ENCODE measurements at places on chromosomes 5 and 9.

DNA sequence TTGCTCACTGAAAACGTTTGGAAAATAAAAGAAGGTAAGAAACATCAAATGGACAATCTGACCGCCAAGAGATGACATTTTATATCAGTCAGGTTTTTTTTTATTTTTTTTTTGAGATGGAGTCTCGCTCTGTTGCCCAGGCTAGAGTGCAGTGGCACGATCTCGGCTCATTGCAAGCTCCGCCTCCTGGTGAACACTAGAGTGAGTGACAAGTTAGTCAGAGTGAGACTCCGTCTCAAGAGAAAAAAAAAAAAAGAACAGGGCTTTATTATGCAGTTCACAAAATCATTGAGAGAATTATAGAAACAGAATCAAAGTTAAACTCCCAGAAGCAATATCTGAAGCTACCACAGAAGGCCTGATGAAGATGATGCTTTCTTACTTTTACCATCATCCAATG lies 70.1 kb downstream of the DTWD2 start:
- peaks cover 3% of the 10 kb centered on the region for H3K4me1 ChIP-seq
- DNase-seq = no peak
- H3K4me3 ChIP-seq = no peak overlapping the region
- H3K36me3 ChIP-seq = no peaks in the 10 kb centered on the region

DNA sequence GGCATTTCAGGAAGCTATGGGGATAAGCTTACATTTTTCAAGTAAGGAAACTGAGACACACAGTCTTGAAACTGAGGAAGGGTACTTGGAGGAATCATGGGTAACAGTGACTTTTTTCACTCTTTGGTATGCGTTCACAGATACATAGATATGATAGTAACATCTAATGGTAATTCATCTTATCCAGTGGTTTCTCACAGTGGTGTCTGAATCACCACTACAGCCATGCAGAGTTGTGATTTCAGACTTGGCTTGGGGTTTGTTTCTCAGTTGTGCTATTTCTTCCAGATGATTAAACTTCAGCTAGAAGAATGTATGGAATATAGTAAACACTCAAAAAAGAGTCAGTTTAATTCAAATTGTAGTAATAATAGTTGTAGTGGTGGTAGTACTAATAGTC lies 239.1 kb upstream of the NUDT12 start:
- no peaks in the 10 kb centered on the region for H3K4me1 ChIP-seq
- DNase-seq = no peak
- no peaks in the 10 kb centered on the region for H3K27me3 ChIP-seq
- no peak overlapping the region for H3K4me3 ChIP-seq
- no peak overlapping the region for H3K27ac ChIP-seq
- no peaks in the 10 kb centered on the region for H3K36me3 ChIP-seq

DNA sequence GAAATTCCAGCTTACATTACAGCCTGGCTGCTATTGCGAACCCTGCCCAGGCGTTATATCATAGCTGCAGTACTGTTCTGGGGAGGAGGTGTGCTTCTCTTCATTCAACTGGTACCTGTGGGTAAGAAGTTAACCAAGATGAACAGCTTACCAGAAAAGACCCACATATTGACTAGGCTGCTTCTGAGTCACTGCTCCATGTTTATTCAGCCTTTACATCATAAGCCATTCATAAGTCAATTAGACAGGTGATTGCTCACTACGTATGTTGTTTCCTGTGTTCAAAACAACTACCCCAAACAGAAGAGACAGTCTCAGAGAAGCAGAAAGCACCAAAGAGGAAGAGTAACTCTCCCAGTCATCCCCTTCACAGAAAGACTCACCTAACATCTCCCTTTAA lies 34.7 kb upstream of the SLC22A5 start:
- H3K36me3 ChIP-seq = no peaks in the 10 kb centered on the region
- H3K27ac ChIP-seq = no peak overlapping the region
- no peak overlapping the region for H3K4me3 ChIP-seq
- H3K4me1 ChIP-seq = no peaks in the 10 kb centered on the region

- no peak overlapping the region for H3K4me3 ChIP-seq
- H3K27me3 ChIP-seq = no peaks in the 10 kb centered on the region
- no peak for DNase-seq
- H3K27ac ChIP-seq = no peak overlapping the region
Measured at GRCh38 chr9:2302606-2303005, 287.5 kb downstream of the SMARCA2 start.

DNA sequence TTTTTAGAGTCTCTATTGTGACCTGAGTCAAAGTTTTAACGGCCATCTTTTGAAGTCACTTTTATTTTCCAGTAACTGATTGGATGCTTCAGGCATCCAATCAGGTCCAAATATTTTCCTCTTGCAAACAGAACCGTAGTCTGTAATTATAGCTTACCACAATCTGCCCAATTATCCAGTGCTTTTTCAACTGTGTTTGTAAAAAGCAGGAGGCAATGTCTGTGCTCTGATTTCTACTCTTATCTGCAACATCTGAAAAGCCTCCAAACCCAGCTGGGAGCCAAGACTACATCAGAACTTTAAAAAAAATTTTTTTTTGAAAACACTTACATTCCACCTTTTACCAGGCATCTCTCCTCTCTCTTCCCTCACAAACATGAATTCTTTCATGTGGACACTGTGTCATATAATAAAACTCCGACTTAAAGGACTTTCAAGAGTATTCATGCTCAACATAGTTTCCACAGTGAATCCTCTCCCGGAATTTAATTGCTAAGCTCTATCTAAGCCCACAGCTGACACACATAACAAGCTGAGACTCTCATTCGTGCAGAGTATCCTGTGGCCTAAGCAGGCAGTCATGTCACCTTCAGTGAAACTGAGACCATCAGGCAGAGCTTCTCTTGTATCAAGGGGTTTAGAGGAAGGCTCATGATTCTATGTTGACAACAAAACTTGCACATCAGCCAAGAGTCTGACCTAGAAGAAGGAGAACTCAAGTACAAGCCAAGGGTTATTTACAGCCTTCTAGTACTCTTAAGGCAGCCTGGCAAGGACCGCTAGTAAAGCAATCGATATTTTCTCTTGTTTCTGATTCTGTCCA lies 272.7 kb downstream of the TLE1 start:
- H3K27me3 ChIP-seq = no peaks in the 10 kb centered on the region
- H3K4me3 ChIP-seq = no peak overlapping the region
- no peaks in the 10 kb centered on the region for H3K36me3 ChIP-seq
- H3K4me1 ChIP-seq = no peaks in the 10 kb centered on the region
- DNase-seq = no peak

DNA sequence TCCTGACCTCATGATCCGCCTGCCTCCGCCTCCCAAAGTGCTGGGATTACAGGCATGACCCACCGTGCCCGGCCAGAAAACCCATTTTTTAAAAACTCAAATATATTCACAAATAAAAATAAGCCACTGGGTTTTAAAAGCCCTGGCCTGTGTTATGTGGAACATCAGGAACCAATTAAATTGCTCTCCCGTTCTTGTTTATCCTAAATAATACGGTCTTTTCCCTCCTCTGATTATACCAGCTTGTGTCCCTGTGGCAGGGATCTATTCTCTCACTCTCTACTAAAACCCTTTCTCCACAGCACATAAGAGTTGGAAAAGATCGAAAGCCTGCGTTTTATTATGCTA lies 30.1 kb upstream of the LPAR1 start:
- DNase-seq = no peak
- H3K27ac ChIP-seq = no peak overlapping the region
- H3K4me3 ChIP-seq = no peak overlapping the region
- no peaks in the 10 kb centered on the region for H3K27me3 ChIP-seq
- H3K4me1 ChIP-seq = no peaks in the 10 kb centered on the region

- no peaks in the 10 kb centered on the region for H3K36me3 ChIP-seq
- H3K4me3 ChIP-seq = no peak overlapping the region
- no peak for DNase-seq
- no peaks in the 10 kb centered on the region for H3K4me1 ChIP-seq
- no peaks in the 10 kb centered on the region for H3K27me3 ChIP-seq
- no peak overlapping the region for H3K27ac ChIP-seq
Measured at GRCh38 chr5:67963789-67964519, 251.6 kb upstream of the PIK3R1 start.

DNA sequence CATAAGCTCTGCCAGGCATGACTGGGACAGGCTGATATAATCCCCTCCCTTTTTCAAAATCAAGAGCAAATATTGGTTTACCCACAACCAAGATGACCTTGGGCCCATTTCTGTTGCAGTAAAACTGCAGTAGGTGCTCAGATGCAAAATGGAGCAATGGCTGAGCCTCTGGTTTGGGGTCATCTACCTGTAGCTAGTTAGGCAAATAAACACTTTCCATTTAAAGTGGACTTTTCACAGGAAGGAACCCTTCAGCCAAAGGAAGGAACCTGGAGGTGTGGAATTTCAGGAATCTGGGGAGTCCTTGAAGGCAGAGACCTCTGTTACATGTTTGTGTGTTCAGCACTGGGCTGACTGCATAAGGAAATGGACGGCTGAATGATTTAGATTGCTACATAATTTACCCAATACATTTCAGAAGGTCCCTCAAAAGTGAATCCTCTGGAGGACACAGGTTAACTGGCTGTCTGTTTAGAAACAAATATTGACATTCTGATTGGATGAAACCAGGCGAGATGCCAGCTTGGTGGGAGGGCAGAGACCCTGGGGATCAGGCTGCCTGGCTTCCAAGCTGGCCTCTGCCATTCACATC lies 170.1 kb upstream of the ZNF618 start:
- H3K36me3 ChIP-seq = no peaks in the 10 kb centered on the region
- DNase-seq = peak; percentile 96
- H3K4me3 ChIP-seq = no peak overlapping the region
- H3K27me3 ChIP-seq = no peaks in the 10 kb centered on the region
